ENCODE measurements at places on chromosomes 6 and 20.

DNA sequence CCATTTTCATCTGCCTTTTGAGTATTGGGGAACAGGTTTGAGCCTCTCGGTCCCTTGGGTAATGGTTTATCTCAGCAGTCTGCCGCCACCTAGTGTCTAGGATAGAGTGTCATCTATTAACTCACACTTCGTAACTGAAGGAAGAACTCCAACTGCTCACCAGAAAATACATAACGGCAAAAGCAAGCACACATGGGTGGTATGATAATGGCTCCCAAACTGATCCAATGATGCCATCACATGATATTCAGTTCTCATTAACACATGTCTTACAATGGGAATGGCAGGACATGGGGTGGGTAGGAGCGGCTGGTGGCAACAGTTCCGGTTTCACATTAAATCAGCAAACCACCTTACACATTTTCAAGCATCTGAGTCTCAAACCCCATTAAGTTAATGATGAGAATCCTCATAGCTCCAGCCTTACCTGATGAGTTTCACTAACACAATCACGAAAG, 110.7 kb upstream of the PHACTR1 start:
- no peak overlapping the region for H3K27ac ChIP-seq
- no peak for DNase-seq
- H3K4me3 ChIP-seq, result no peak overlapping the region

- H3K4me3 ChIP-seq, result no peak overlapping the region
- no peaks in the 10 kb centered on the region for H3K36me3 ChIP-seq
- peaks cover 4% of the 10 kb centered on the region for H3K4me1 ChIP-seq
- H3K27me3 ChIP-seq, result no peaks in the 10 kb centered on the region
Measured at GRCh38 chr20:40960101-40960500, 68.5 kb upstream of the TOP1 start.

GRCh38 chr6:161228921-161229591, 44.8 kb downstream of the AGPAT4 start:
- H3K4me3 ChIP-seq, result peak overlapping the region; percentile 4
- no peak for DNase-seq
- H3K4me1 ChIP-seq, result no peaks in the 10 kb centered on the region
- no peaks in the 10 kb centered on the region for H3K36me3 ChIP-seq
- no peaks in the 10 kb centered on the region for H3K27me3 ChIP-seq

DNA sequence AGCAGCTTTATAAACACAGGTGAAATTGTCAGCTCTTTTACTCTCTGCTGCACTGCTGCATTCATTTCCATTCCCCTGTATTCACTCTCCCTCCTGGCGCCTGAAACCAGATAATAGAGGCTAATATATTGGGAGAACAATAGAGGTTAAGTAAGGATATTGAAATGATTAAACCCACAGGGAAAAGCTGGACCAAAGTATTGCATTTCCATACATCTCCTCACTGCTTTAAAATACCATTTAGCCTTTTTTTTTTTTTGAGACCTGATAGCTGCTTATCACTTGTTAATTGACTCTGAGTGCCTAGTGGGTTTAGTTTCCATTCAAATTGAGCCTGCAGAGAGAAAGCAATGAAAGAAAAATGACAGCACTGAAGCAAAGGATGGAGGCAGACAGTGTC, 540.5 kb upstream of the IMPG1 start:
- no peaks in the 10 kb centered on the region for H3K4me1 ChIP-seq
- no peak overlapping the region for H3K4me3 ChIP-seq
- no peak overlapping the region for H3K27ac ChIP-seq
- H3K27me3 ChIP-seq, result no peaks in the 10 kb centered on the region
